ENCODE measurements at places on chromosomes 16 and 17.

- DNase-seq, result no peak
Measured at GRCh38 chr17:20562587-20562986, 16.9 kb upstream of the CDRT15L2 start.

DNA sequence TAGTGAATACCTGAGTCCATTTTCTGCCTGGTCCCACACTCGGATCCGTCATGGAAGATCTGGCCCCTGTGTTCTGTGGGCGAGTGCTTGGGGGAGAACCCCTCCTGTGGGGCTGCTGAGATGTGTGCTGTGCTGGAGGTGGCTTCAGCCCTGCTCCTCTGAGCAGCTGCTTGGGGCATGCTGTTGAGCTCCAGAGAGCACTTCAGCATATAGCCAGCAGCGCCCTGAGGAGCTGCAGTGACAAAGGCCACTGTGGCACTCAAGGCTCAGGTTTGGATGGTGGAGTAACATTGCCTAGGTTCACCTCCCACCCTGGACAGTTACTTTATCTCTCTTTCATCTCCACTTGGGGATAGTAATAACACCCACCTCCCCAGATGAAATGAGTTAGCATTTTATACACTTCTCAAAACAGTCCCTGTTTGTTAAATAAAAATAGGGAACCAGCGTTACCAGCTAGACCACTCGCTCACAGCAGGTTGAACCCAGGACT is 75.3 kb downstream of the KSR1 start:
- DNase-seq, result no peak

- DNase-seq, result peak; percentile 2
Measured at GRCh38 chr16:6016530-6017184, 919.1 kb upstream of the EEF2KMT start.

GRCh38 chr17:59193336-59193862 is 16.4 kb upstream of the SMG8 start:
- DNase-seq, result no peak

GRCh38 chr17:37791447-37792399 is 46.9 kb upstream of the HNF1B start:
- DNase-seq, result no peak

GRCh38 chr17:55774846-55775271 is 24.0 kb downstream of the PCTP start:
- no peak for DNase-seq

GRCh38 chr16:72764015-72764654 is 283.8 kb downstream of the ZFHX3 start:
- peak; percentile 30 for DNase-seq

GRCh38 chr16:11379420-11379819 is 34.2 kb downstream of the RMI2 start:
- no peak for DNase-seq

- no peak for DNase-seq
Measured at GRCh38 chr17:79864617-79865250, 25.5 kb upstream of the CBX4 start.

GRCh38 chr17:41126412-41126811 is 2.4 kb upstream of the KRTAP4-12 start:
- no peak for DNase-seq

GRCh38 chr16:66605177-66605978 is 874 bp downstream of the CMTM3 start:
- peak; percentile 32 for DNase-seq

DNA sequence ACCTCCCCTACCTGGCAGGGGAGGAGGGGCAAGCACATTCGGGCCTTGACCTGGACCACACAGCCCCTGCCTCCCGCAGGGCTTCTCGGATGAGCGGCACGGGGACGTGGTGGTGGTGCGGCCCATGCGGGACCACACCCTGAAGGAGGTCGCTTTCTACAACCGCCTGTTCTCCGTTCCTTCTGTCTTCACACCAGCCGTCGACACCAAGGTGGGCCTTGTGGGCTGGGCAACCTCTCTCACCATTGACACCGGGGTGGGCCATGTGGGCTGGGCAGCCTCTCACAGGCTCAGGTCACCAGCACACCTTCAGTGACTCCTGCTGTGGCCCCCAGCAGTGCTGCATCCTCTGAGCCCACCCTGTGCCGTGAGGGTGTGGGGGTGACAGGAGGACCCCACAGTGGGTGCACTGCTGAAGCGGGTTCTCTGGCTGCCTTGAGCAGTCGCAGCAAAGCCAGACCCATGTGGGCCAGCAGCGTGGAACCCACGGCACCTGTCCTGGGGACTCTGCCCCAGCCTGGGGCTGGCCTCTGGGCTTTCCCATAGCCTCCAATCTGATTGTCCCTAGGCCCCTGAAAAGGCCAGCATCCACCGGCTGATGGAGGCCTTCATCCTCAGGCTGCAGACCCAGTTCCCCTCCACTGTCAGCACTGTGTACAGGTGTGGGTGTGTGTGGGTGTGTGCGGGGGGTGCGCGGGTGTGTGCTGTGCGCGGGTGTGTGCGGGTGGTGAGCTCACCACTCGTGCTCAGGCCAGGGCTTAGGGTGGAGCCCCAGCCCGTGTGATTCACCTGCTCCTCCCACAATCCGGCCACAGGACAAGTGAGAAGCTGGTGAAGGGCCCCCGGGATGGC is 7.5 kb downstream of the CTU2 start:
- DNase-seq, result no peak

GRCh38 chr16:55809386-55809785 is 23.5 kb downstream of the CES1 start:
- DNase-seq, result no peak

- no peak for DNase-seq
Measured at GRCh38 chr17:82689077-82689476, 9.4 kb downstream of the RAB40B start.

DNA sequence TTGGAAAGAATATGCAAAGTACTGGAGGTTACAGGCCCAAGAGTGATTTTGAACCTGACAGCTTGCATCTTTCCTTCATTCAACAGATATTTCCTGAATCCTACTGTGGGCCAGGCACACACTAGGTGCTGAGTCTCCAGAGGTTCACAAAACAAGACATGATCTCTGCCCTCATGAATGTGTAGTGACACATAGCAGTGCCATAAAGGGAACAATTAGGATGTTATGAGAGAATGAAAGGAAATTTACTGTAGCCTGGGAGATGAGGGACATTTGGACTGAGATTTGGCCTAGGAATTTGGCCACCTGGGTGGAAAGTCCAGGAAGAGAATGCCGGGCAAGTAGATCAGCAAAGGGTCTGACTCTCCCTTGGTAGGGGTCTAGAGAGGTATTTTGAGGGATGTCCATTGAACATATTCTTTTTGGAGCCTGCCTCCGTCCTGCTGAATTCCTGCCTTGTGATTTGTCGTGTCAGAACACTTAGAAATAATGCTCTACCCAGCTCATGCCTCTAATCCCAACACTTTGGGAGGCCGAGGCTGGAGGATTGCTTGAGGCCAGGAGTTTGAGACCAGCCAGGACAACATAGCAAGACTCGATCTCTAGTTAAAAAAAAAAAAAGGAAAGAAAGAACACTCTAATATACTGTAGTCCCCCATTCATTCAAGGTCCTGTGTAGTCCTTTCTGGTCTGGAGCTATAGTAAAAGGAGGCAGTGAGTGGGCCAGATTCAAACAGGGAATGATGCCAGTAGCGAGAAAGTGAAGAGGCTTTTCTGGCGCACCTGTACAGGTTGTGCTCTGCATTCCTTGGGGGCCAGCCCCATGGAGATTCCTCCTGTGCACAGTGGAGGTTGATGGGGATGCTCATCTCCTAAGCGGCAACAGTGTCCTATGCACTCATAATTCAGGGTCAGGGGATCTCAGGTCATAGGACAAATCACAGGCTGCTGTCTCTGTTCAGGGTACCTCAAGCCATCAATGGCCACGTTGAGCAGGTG is 90.6 kb upstream of the CLEC18A start:
- DNase-seq, result no peak

DNA sequence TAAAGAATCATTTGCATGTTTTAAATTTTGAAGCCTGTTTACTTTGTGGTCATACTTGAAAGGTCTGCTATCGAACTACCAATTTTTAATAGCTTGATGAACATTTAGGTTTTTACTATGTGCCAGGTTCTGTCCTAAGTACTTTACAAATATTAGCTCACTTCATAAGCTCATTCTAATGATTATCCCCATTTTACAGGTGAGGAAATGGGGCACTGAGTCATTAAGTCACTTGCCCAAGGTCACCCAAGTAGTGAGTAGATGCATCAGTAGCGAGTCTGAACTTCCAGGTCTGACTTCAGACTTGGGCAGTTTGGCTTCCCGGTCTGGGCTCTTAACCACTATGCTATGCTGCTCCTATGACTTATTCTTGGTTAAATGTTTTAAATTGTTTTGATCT is 4.0 kb downstream of the NDEL1 start:
- no peak for DNase-seq

DNA sequence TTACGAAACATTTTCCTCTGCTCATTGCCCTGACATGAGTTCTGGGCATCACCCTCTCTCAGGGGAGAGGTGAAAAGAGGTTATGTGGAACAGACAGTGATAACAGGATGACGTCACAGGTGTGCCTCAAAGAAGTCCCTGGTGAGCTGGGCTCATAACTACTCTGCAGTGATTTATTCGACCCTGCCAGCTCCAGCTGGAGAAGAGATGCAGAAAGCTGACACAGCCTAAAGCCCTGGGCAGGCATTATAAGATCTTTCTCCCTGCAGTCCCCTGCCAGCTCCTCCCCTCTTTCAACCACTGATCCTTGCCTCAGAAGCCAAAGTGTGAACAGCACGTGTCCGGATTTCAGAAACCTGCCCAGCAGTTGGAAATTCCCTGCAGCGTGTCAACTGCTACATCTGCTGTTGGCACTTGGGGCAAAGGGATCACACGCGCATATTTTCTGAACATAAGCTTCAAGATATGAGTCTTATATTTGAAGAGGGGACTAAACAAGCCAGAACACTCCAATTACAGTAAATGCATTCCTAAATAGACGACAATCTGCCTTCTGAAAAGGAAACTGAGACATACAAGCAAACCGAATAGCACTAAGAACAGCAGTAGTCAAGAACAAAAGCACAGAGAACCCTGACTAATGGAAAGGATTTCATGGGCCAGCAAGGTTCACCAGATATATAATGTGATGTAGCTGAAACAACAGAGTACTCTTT is 80.5 kb downstream of the SMG6 start:
- DNase-seq, result peak; percentile 75

GRCh38 chr16:3868556-3868955 is 12.0 kb downstream of the CREBBP start:
- no peak for DNase-seq

- DNase-seq, result no peak
Measured at GRCh38 chr17:12048843-12049473, 28.3 kb downstream of the MAP2K4 start.

- peak; percentile 40 for DNase-seq
Measured at GRCh38 chr16:83473926-83474650, 333.7 kb upstream of the HSBP1 start.

DNA sequence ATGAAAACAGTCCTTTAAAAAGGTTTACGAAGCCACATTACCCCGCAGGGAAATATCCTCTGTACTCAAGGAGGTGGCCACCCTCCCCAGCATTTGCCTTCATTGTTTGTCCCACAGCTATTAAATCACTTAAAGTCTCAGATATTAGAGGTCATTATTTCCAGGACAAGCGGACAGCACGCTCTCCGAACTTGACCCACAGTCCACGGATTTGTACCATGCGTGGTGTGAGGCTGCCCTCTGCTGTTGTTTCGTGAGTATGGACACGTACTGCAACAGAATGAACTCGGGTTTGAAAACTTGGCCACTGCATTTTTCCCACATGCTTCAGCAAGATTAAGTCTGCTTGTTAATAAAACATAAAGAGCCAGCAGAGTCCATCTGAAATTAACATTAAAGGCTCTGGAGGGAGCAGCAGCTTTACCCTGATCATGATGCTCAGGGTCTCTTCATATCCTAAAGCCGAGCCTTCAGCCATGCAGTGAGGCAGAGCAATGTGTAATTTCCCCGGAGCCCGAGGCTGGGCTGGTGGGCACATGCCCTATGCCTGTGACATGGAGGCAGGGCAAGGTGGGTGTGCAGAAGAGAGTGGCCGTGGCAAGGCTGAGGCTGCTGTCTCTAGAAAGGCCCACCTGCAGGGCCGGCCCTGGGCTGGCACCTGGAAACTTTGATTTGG is 19.7 kb downstream of the MEAK7 start:
- DNase-seq, result peak; percentile 24

GRCh38 chr16:89953671-89954406 is 5.3 kb downstream of the DEF8 start:
- DNase-seq, result no peak

GRCh38 chr16:87491522-87492290 is 1.1 kb downstream of the ZCCHC14 start:
- no peak for DNase-seq

GRCh38 chr16:30031477-30031918 is 427 bp upstream of the TLCD3B start:
- no peak for DNase-seq

DNA sequence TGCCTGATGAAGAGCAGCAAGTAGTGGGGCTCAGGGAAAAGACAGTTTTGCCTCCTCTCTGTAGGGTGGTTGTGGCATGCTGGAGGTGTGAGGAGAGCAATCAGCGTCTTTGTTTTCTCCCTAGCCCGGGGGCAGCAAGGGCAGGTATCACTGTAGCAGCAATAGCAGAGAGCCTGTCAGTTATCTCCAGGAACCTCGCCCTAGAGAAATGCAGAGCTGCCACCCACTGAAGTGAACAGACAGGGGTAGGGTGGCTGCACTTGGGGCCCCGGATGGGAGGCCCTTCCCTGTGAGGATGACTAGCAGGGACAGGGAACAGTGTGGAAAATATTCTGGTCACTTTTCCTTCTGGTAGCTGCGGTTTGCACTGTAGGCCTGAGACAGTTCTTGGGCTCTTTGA is 886.5 kb downstream of the CDH8 start:
- no peak for DNase-seq

DNA sequence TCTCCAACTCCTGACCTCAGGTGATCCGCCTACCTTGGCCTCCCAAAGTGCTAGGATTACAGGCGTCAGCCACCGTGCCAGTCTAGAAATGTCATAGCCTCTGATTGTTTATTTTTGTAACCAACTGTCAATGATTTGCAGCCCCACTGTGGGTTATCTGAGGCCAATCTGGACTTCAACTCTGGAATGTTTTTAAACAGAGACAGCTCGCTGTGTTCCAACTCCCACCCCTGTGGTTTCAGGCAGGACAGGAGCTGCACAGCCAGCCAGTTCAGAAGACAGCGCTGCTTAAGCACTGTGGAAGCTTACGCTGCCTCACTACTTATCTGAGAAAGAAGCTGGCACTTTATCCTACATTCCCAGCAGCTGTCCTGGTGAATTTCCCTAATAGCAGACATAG is 19.5 kb downstream of the MRM3 start:
- no peak for DNase-seq

GRCh38 chr16:85699628-85700027 is 10.9 kb upstream of the GINS2 start:
- no peak for DNase-seq

DNA sequence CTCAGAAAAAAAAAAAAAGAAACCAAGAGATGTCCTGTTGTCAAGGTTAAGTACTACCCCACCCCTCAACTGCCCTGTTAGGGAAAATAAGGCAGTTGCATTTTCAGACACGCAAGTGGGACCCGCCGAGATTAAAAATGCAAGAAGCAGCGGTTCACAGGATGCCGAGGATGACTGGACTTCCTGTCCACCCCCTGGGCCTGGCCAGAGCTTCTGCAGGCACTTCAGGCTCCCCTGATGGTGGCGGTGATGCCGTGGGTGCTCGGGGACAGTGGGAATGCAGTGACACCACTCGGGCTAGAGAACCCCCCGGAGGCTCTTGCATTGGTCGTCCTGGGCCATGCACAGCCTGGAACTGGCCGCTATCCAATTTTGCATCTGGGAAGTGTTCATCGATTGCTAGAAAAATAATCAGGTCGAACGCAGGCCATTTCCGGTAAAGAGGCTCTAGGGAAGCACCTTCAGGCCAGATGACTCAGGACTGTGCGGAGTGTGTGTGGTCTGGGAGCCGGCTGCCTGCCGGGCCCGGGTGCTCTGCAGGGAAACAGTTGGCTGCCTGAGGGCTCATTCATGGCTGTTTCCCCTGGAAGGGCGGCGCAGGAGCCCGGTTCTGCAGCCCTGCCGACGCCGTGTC is 13.4 kb upstream of the CRISPLD2 start:
- peak; percentile 92 for DNase-seq

Data from fibroblast of upper back skin (primary cell).